ENCODE measurements at places on chromosomes 4 and X. TPM values are rescaled to one million over a fixed set of nuclear protein-coding genes. Genes with fewer than 3 reads are reported as not detected.

- H3K27ac ChIP-seq, result no peak overlapping the region
- H3K27me3 ChIP-seq, result no peaks in the 10 kb centered on the region
- DNase-seq, result no peak
Observed at GRCh38 chrX:10557166-10557565, 63.2 kb downstream of the MID1 start.

LDB2 gene
- 4.9 TPM for total RNA-seq

ADRA2C gene
- 4.3 TPM for total RNA-seq

DNA sequence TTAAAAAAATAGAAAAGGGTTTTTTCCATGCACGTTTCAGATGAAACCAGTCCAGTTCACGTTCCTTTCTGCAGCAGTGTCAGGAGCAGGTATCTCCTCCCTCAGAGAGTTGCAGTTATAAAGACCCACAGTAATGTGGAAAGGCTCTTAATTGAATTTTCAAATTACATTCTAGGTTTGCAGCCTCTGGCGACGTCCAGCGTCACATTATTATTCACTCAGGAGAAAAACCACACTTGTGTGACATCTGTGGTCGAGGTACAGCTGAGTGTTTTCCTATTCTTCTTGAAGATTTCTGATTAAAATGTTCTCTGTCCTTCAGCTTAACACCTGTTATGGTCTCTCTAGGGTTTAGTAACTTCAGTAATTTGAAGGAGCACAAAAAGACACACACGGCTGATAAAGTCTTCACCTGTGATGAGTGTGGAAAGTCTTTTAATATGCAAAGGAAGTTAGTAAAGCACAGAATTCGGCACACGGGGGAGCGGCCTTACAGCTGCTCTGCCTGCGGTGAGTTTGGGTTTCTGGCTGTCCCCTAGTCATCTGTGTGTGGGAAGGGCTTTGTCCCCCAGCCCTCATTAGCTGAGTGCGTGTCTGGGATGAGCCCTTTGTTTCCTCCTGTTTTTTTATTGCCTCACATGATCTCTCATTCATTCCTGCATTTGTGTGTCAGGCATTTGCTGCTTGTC is 25.6 kb downstream of the ZBTB49 start:
- H3K4me3 ChIP-seq, result no peak overlapping the region
- H3K4me1 ChIP-seq, result no peaks in the 10 kb centered on the region
- no peaks in the 10 kb centered on the region for H3K36me3 ChIP-seq
- no peaks in the 10 kb centered on the region for H3K27me3 ChIP-seq
- no peak for DNase-seq
- H3K27ac ChIP-seq, result no peak overlapping the region

INPP4B gene
- 45.9 TPM for total RNA-seq

FGD1 gene
- 4.9 TPM for total RNA-seq

GRCh38 chrX:155216940-155217440 is 730 bp downstream of the VBP1 start:
- DNase-seq, result no peak
- peak overlapping the region; percentile 92 for H3K27ac ChIP-seq
- no peaks in the 10 kb centered on the region for H3K27me3 ChIP-seq
- no peaks in the 10 kb centered on the region for H3K4me1 ChIP-seq
- H3K36me3 ChIP-seq, result no peaks in the 10 kb centered on the region

DNA sequence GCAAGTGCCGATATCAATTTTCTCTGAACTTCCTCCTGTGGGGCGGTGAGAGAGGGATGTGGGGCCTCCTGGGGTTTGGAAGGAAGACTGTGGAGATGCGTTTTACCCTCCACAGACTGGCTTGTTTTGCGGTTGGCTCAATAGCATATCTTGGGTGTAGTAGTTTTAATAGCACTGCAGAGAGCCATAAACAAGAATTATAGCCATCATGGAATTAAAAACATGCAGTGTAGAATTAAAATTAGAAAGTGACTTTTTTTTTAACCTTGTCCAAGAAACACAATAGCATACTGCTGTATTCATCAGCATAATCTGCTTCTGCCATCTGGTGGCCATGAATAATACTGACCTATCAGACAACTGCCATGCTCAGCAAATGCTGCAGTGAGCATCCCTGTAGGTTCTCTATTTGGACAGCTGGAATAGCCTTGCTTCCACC is 47.3 kb upstream of the SCML1 start:
- no peak overlapping the region for H3K4me3 ChIP-seq
- no peaks in the 10 kb centered on the region for H3K36me3 ChIP-seq
- no peak for DNase-seq
- no peaks in the 10 kb centered on the region for H3K4me1 ChIP-seq
- no peaks in the 10 kb centered on the region for H3K27me3 ChIP-seq
- no peak overlapping the region for H3K27ac ChIP-seq

NDP gene
- not detected for total RNA-seq

ARMCX1 gene
- 25.6 TPM for total RNA-seq

DNA sequence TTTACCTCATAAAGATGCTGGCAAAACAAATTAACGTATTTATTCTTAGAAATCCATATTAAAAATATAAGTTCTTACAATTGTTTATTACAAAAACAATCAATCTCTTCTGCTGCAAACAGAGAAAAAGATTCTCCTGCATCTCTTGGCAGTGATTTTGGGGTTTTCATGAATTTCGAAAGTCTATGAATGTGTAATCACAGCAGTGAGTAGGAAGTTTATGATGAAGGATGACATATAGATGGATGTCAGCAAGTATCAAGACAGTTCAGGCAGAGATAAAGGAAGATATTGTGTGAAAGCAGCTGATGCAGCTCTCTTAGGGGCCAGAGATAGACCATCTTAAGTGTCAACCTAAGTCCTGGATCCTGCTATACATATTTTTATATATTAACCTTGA is 196.9 kb upstream of the BANK1 start:
- no peaks in the 10 kb centered on the region for H3K36me3 ChIP-seq
- DNase-seq, result no peak

PTPN13 gene
- total RNA-seq, result 4.2 TPM

TMSB15A gene
- not detected for total RNA-seq

- no peaks in the 10 kb centered on the region for H3K36me3 ChIP-seq
- DNase-seq, result no peak
- no peak overlapping the region for H3K4me3 ChIP-seq
Observed at GRCh38 chr4:167290678-167291077, 56.4 kb upstream of the SPOCK3 start.

GRCh38 chr4:61128682-61129081 is 71.4 kb upstream of the ADGRL3 start:
- no peak overlapping the region for H3K4me3 ChIP-seq
- H3K27ac ChIP-seq, result no peak overlapping the region
- DNase-seq, result no peak

Measured in Peyer's patch (tissue), 4 donors.